PC-3 (cell line): ENCODE measurements at places on chromosomes 7 and 10. TPM values are rescaled to one million over a fixed set of nuclear protein-coding genes. Genes with fewer than 3 reads are reported as not detected.

The NKX2-3 gene
- total RNA-seq: 0.07 TPM in 1 of 2 replicates, not detected in the other

The GSTO2 gene
- total RNA-seq: 8.1 and 13.8 TPM in 2 replicates

The ZNF479 gene
- not detected in 2 replicates for total RNA-seq

DNA sequence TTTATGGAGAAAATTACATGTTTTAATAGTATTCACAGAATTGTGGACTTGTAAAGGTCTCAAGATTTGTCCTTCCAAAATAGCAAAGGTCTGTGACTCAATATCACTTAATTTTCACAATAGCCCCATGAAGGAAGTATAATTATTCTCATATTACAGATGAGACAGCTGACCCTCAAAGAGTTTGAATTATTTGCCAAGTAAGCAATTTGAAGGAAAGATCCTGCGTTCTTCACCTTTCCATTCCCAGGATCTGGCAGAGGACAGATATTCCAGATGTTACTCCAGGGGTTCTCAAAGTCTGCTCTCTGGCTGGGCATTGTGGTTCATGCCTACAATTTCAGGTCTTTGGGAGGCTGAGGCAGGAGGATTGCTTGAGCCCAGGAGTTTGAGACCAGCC, 559.4 kb upstream of the AUTS2 start:
- H3K4me1 ChIP-seq: no peaks in the 10 kb centered on the region
- no peak overlapping the region for H3K27ac ChIP-seq
- H3K4me3 ChIP-seq: no peak overlapping the region

DNA sequence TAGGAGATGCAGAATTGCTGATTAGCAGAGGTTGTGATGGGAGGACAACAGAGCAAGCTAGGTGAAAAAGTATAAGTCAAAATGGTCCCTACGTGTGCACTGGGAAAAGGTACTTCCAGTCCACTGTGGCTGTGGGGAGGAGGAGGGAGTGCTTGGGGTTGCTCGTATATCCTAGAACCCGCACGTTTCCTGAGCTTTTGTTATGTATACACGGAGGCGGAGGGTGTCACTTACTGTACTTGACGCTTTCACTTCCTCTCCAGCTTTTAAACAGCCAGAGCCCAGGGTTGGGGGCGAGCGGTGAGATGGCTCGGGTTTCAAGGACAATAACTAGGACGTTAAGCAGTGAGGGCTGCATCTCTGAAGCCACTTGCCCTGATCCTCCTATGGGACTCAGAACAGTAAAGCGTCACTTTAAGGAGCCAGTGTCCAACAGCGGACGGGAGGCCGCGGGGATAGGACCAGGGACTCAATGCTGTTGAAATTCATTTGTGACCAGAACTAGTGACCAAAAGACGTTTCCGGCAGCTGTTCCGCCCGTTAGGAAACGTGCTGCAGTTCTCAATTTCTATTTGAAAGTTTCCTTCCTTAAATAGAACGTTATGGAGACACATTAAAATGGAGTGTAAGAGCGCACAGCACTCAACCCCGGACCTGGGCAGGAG, 985 bp upstream of the ETV1 start:
- no peaks in the 10 kb centered on the region for H3K27me3 ChIP-seq
- H3K27ac ChIP-seq: peak overlapping the region; percentile 82
- no peaks in the 10 kb centered on the region for H3K36me3 ChIP-seq

GRCh38 chr7:118590107-118590506, 365.6 kb downstream of the ANKRD7 start:
- no peaks in the 10 kb centered on the region for H3K27me3 ChIP-seq
- H3K27ac ChIP-seq: no peak overlapping the region
- H3K36me3 ChIP-seq: no peaks in the 10 kb centered on the region
- H3K4me3 ChIP-seq: no peak overlapping the region
- H3K4me1 ChIP-seq: no peaks in the 10 kb centered on the region

DNA sequence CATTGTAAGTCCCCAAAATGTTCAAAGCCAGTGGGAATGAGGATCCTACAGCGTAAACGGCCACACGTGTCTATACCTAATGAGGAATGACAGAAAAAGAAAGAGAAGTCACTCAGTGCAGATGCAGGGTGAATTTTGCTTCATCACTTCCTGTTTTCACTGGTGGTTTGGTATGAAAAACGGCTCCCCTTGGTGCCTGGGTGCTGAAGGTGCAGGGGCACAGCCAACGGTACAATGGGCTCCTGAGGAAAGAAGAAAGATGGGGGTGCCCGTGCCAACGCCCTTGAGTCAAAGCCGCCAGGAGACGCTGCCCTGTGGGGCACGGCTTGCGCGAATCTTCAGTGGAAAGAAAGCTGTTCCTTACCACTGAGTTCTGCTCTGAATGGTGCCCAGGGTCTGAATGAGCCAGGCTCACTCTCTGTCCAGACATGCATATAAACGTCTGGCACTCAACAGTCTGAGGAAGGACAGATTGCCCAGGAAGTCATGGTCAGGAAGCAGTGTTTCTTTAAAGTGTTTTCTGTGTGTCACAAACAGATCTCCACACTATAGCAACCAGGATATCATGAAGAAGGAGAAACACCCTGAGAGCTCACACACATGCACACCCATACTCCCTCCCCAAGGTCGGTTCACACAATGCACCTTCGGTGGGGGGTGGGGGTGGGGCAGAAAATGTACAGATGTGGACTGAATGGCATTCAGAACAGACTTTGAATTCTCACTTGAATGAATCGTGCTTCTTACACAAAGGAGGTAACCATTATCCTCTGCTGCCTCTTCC, 105.8 kb downstream of the ELMO1 start:
- no peaks in the 10 kb centered on the region for H3K27me3 ChIP-seq
- no peak overlapping the region for H3K27ac ChIP-seq
- H3K4me1 ChIP-seq: no peaks in the 10 kb centered on the region
- no peaks in the 10 kb centered on the region for H3K36me3 ChIP-seq
- DNase-seq: no peak

DNA sequence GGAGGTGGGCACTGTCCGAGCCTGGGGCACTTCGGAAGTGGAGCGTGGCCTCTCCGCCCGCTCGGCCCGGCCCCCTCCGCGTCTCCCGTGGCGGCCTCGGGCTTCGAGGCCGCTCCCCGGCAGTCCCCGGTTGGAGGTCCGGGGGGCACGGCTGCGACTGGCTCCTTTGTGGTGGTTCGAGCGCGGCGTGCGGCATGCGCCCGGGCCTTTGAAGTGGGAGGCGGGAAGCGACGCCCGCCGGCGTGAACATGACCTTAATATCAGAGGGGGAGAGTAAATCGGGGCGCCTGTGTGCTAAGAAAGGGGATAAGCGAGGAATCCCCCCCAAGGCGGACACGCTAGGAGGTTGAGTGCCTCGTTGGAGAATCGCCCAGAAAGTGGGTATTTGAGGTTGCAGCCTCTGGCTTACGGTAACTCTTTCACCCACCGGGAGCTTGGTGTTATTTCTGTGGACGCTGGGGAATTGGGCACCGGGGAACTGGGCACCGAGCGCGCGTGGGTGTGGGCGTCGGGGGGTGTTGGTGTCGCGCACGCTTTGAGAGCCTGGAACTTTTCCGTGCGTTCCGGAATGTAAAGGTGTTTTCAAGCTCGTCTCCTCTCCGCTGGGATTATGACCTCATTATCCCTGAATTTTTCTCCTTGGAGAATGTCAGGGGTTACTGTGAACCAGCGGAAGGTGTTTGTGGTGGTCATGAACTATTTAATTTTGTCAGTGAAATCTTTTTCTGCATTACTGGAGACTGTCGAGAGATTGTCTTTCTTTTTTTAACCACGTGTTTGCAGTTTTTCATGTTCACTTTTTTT, 660 bp downstream of the SUV39H2 start:
- no peaks in the 10 kb centered on the region for H3K36me3 ChIP-seq
- peak overlapping the region; percentile 23; the same call in 1 of the 2 replicates for H3K27ac ChIP-seq
- no peak for DNase-seq

GRCh38 chr10:52633266-52633665, 139.3 kb downstream of the MBL2 start:
- H3K4me1 ChIP-seq: peaks cover 27% of the 10 kb centered on the region
- no peak overlapping the region for H3K4me3 ChIP-seq
- no peaks in the 10 kb centered on the region for H3K27me3 ChIP-seq

GRCh38 chr10:106705681-106706100, 458.8 kb downstream of the SORCS1 start:
- H3K27ac ChIP-seq: no peak overlapping the region
- DNase-seq: peak; percentile 72
- peaks cover 43% of the 10 kb centered on the region for H3K27me3 ChIP-seq
- no peak overlapping the region for H3K4me3 ChIP-seq

GRCh38 chr7:5223646-5224340, 33.8 kb downstream of the WIPI2 start:
- H3K27ac ChIP-seq: no peak overlapping the region
- H3K4me1 ChIP-seq: peaks cover 6% of the 10 kb centered on the region
- no peak overlapping the region for H3K4me3 ChIP-seq
- DNase-seq: no peak
- no peaks in the 10 kb centered on the region for H3K27me3 ChIP-seq

DNA sequence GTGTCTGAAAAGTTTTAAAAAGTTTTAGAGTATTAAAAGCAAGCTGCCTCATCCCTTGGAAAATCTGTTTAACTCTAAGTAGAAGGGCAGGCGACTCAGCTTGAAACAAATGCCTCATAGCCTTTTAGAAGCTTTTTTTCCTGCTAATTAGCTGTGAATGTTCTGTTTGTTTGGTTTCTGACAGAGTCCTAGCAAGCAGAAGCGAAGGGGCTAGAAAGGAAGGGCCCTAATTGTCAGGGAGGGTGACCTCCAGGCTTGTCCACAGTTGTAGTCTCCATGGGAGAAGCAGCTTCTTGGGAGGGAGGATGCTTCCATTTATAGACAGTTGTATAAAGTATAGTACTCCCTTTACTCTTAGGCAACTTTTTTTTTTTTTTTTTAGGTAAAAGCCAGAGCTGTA, 90.9 kb downstream of the DNAJC1 start:
- H3K27me3 ChIP-seq: no peaks in the 10 kb centered on the region
- DNase-seq: no peak
- H3K4me3 ChIP-seq: no peak overlapping the region
- H3K4me1 ChIP-seq: no peaks in the 10 kb centered on the region

DNA sequence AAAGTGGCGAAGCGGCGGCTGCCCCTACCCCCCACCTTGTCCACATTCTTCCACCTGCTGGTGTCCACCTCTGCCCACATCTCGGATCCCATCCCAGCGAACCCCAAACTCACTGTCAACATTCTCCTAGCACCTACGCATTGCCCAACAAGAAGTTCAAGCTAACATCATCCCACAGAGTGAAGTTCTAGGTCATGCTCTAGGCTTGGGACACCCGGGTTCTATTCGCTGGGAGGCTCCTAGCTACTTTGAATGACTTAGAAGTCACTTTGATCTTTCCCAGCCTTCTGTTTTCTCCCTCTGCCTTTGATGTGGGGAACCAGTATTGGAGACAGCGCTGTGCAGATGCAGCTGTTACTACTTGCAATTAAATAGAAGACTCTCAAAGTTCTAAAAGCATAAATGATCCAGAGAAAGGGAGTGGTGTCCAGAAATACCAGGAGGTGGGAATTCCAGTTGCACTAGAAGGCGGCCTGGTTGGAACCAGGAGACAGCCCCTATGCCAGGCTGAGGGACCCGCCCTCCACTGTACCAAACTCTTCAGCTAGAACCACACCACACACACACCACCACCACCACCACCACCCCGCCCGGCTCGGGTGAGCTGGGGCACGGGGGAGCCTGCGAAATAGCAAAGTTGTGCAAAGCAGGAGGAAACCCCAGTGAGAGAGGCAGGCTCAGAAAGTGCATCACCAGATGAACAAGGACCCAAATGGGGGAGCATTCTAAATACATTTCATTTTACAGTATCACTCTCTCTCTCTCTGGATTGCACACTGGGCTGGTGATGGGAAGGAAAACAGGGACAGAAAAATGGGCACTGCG, 5.5 kb upstream of the VGF start:
- H3K4me1 ChIP-seq: peaks cover 42% of the 10 kb centered on the region
- DNase-seq: no peak
- H3K4me3 ChIP-seq: no peak overlapping the region
- H3K36me3 ChIP-seq: no peaks in the 10 kb centered on the region
- H3K27me3 ChIP-seq: peaks cover 48% of the 10 kb centered on the region

- H3K4me3 ChIP-seq: no peak overlapping the region
- H3K36me3 ChIP-seq: no peaks in the 10 kb centered on the region
- no peak overlapping the region for H3K27ac ChIP-seq
- peak; percentile 11 for DNase-seq
- H3K27me3 ChIP-seq: peaks cover 22% of the 10 kb centered on the region
Measured at GRCh38 chr7:150753826-150754603, 16.8 kb downstream of the GIMAP5 start.

DNA sequence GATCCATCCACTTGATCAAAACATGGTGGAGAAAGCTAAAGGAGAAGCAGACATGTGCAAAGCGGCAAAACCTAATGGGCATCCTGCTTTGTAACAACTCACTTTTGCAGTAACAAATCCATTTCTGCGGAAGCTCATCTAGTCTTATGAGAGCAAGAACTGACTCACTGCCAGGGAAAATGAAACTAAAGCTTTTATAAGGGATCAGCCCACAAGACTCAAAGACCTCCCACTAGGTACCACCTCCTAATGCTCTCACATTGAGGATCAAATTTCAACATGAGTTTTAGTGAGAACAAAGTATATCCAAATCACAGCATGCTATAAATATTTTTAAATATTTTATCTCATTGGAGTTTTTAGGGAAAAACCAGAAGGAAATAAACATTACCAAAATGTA, 120.1 kb upstream of the GNAI1 start:
- no peaks in the 10 kb centered on the region for H3K36me3 ChIP-seq
- H3K27ac ChIP-seq: no peak overlapping the region
- H3K4me1 ChIP-seq: peaks cover 12% of the 10 kb centered on the region
- H3K27me3 ChIP-seq: no peaks in the 10 kb centered on the region
- peak overlapping the region; percentile 14; the same call in 1 of the 2 replicates for H3K4me3 ChIP-seq

The WDFY4 gene
- not detected in 2 replicates for total RNA-seq

- no peak for DNase-seq
- H3K4me3 ChIP-seq: no peak overlapping the region
- H3K27ac ChIP-seq: no peak overlapping the region
Measured at GRCh38 chr7:152144557-152145245, 119.2 kb downstream of the GALNT11 start.

GRCh38 chr10:118966076-118966849, 63.3 kb upstream of the NANOS1 start:
- no peak for DNase-seq
- no peak overlapping the region for H3K4me3 ChIP-seq

DNA sequence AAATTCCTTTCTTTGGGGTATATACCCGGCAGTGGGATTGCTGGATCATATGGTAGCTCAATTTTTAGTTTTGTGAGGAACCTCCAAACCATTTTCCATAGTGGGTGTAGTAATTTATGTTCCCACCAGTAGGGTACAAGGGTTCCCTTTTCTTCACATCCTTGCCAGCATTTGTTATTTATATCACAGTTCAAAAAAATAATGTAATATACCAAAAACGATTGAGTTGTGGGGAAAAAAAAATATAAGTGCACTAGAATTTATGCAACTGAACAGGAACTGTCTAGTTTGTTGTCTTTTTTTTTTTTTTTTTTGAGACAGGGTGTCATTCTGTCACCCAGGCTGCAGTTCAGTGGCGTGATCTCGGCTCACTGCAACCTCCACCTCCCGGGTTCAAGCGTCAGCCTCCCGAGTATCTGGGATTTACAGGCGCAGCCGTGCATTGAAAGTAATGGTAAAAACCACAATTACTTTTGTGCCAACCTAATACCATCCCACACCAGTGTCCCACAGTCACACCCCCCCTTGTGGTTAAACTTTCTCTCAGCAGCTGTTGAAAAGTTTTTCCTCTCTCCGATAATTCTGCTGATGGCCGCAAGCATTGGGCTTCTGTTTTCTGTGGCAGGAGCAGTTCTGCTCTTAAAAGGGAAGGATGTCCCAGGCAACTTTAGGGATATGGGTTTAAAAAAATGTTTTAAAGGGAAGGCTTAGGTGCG, 6.8 kb upstream of the LAT2 start:
- H3K27ac ChIP-seq: no peak overlapping the region
- H3K27me3 ChIP-seq: no peaks in the 10 kb centered on the region

The CUL2 gene
- total RNA-seq: 119 and 129 TPM in 2 replicates

- H3K27ac ChIP-seq: no peak overlapping the region
- no peak overlapping the region for H3K4me3 ChIP-seq
- no peak for DNase-seq
- H3K4me1 ChIP-seq: no peaks in the 10 kb centered on the region
- no peaks in the 10 kb centered on the region for H3K27me3 ChIP-seq
Measured at GRCh38 chr10:84059526-84059925, 79.8 kb upstream of the GHITM start.
